Esophagus muscularis mucosa (tissue), 4 donors: ENCODE measurements at places on chromosomes 7 and 10.

DNA sequence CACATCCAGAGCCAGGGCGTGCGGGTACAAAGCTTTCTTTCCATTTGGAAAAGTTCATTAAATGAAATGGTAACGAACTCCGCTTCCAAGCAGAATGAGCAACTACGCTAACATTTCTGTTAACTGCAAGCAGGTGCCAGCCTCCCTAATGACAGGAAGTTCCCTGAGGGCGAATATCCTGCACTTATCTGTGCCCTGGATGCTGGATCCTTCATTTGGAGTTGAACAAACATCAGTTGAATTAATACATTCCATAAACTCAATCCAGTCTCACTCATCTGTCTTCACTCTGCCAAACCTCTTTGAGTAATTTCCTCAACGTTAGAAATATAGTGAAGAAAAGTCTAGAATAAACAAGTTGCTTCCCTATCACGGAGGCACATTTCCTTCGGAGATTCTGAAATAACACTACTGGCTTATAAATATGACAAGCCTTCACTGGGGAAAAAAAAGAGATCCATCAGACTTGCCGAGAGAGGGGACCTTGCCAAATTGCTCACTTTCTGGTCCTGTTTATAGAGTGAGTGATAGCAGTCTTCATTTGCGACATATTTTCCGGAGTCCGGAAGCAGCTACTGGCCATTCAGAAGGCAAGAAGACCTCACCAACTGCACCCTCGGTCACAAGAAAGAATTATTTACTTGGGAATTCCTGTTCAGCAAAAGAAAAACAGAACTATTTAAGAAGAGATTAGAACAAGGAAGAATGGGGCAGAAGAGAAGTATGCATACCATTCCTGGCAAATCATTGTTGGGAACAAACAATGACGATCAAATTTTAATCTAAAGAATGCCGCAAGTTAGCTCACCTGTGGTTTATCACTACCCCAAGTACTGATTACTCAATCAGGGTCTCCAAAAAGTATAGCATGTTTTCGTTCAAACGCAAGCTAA, 196.4 kb downstream of the FAM107B start:
- no peak for DNase-seq

DNA sequence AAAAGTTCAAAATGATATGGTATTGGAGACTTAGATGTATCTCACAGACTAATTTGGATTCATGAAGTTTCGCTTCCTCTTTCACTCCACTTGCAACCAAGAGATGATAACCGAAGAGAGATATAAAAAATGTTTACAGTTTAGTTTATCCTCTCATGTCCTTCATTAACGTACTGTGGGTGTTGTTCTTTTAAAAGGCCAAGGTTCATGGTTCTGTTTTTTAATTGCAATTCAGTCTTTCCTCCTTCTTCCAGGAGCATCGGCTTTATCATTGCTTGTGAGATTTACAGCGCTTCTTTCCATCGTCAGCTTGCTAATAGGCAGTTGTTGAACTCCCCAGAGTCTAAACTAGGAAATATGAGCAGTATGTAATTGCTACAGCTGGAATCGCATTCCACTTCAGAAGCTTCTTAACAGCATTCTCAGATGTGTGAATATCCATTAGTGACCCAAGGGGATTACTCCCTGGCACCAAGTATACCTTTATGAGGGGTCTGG, 75.9 kb upstream of the HGF start:
- no peak for DNase-seq

- no peak for DNase-seq
These were observed 395.9 kb upstream of the PODXL start for GRCh38 chr7:131952365-131952764.

DNA sequence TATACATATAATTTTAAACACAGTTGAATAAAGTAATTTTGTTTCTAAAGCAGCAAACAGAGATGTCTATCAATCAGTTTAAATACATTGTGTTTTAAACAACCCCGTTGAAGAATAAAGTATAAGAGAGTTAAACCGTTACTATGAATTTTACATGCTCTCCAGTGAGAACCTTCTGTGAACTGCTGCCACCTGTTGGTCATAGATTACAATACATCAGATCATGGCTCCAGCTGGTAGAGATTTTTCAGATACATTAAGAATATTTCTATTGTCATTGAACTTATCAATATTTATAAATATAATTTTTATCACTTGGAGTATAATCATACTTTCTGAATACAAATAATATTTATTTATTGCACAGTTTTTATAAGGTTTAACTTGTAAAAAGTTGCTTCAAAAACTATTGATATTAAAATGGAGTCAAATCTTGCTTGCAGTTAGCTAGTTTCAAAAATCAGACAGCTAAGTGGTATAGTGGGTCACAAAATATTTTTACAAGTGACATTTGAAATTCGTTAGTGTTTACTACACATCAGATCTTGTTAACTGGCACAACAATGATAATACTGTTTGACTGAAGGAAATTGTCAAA, 561.2 kb upstream of the PHF14 start:
- DNase-seq = no peak

- no peak for DNase-seq
These were observed 147.2 kb upstream of the PFKP start for GRCh38 chr10:2920168-2920567.
